Adrenal gland (tissue), 19 donors: ENCODE measurements at places on chromosomes 5 and 9. TPM values are rescaled to one million over a fixed set of nuclear protein-coding genes. Genes with fewer than 3 reads are reported as not detected.
A peak's percentile ranks its signal among the peaks of the same experiment; 100 is the strongest.

DNA sequence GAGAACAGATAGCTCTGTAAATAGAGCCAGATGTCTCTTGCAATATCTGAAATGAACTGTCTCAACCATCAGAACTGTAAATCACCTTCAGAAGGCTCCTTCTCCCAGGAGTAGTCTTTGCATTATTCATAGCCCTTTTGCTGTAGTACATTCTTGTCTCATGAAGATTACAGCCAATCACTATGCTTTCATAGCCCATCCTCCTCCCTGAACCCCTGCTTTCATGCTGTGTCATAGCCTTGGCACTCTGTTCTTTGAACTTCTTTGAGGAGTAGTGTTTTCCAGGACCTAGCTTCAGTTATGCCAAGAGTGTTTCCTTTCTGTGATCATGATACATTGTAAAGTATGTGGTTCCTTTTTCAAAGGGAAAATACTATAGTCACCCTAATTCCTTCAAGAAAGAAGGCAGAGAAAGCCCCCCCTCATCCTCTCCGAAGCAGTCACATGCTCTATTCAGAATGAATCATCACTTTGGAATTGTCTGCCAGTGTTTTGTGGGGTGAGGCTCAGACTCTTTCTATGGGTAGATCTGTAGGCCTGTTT, 61.1 kb downstream of the GRIA1 start:
- peak; percentile 46 for DNase-seq
- H3K27me3 ChIP-seq: no peaks in the 10 kb centered on the region
- H3K4me1 ChIP-seq: peaks cover 16% of the 10 kb centered on the region
- H3K36me3 ChIP-seq: no peaks in the 10 kb centered on the region
- no peak overlapping the region for H3K4me3 ChIP-seq

DNA sequence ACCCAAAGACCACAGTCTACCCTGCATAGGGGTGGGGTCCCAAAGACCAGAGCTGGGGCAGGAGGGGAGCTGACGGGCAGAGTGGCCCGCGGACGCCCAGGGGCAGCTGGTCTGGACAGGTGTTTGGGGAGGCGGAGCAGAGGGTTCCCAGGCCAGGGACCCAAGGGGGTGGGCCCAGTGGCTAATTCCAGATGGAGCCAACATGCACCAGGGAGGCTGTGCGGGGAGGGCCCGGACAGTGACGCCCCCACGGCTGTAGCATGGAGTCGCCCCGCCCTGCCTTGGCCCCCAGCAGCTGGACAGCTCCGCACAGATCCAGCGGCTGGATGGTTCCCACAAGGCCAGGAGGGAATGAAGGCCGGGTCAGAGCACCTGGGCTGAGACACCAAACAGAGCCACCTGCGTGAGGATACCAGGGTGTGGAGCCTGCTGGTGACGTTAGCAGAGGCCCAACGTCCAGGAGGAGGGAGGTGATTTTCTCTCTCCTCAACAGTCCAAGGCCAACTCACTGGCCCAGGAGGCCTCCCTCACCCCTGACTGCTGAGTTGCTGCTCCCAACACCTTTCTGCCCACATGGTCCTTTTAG, 55.3 kb upstream of the EGFL7 start:
- no peak overlapping the region for H3K4me3 ChIP-seq
- H3K4me1 ChIP-seq: no peaks in the 10 kb centered on the region
- no peaks in the 10 kb centered on the region for H3K36me3 ChIP-seq

DNA sequence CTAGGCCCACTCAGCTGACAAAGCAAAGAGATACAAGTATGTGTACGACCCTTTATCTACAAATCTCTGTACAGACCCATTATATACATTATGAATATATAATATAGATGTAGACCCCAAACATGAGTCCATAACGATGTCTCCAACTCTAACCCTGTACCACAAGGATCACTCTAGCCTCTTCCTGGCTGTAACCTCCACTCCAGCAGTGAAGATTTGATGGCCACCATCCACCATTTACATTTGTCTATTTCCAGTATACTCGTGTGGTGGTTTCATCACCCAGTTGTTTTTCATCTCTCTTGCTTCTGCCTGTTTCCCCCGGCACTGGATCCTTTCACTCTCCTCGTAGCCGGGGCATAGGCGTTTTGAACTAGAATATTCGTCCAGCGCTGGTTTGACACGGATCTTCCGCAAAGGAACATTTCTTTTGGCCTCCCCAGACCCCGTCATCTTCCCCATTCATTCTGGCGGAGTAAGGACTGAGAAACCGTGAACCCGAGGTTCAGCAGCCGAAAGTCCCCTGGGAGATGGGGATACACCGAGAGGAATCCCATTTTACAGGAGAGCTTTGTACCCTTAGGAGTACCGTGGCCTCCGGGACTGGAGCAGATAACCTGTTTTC, 828 bp upstream of the TRIO start:
- H3K4me3 ChIP-seq: peak overlapping the region; percentile 71
- H3K4me1 ChIP-seq: peaks cover 30% of the 10 kb centered on the region
- H3K27me3 ChIP-seq: no peaks in the 10 kb centered on the region
- H3K36me3 ChIP-seq: no peaks in the 10 kb centered on the region
- peak overlapping the region; percentile 75 for H3K27ac ChIP-seq

Gene OGN
- 3.0 TPM for total RNA-seq

Gene DBH
- 234 TPM for total RNA-seq

GRCh38 chr9:36276781-36277181, 18.5 kb upstream of the GNE start:
- H3K4me3 ChIP-seq: no peak overlapping the region
- no peaks in the 10 kb centered on the region for H3K27me3 ChIP-seq
- no peaks in the 10 kb centered on the region for H3K4me1 ChIP-seq
- no peak for DNase-seq

Gene SMIM3
- 29.5 TPM for total RNA-seq

- DNase-seq: no peak
- H3K27ac ChIP-seq: no peak overlapping the region
- no peaks in the 10 kb centered on the region for H3K4me1 ChIP-seq
- H3K27me3 ChIP-seq: no peaks in the 10 kb centered on the region
Observed at GRCh38 chr9:134314950-134315715, 11.1 kb upstream of the RXRA start.

DNA sequence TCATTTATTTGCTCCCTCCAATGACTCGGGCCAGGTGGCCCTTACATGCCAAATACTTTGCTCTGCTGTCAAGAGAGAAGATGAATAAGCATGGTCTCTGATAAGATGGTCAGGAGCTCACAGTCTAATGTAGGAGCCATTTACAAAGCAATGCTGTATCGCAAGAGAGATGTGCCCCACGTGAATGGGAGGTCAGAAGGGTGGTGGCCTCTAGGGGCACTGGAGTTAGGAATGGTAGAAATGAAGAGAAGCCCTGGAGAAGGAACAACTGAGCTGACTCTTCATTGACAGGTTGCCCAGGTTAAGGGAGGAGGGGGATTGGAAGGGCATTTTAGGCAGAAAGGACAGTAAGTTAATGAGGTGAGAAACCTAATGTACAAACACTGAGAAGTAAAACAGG, 286.5 kb downstream of the KCTD16 start:
- no peak overlapping the region for H3K27ac ChIP-seq
- no peak overlapping the region for H3K4me3 ChIP-seq
- H3K36me3 ChIP-seq: no peaks in the 10 kb centered on the region
- no peak for DNase-seq
- no peaks in the 10 kb centered on the region for H3K4me1 ChIP-seq

GRCh38 chr5:73314395-73315257, 134.0 kb downstream of the FOXD1 start:
- no peak overlapping the region for H3K27ac ChIP-seq
- H3K4me3 ChIP-seq: no peak overlapping the region
- peaks cover 17% of the 10 kb centered on the region for H3K27me3 ChIP-seq
- peaks cover 8% of the 10 kb centered on the region for H3K4me1 ChIP-seq
- DNase-seq: no peak

DNA sequence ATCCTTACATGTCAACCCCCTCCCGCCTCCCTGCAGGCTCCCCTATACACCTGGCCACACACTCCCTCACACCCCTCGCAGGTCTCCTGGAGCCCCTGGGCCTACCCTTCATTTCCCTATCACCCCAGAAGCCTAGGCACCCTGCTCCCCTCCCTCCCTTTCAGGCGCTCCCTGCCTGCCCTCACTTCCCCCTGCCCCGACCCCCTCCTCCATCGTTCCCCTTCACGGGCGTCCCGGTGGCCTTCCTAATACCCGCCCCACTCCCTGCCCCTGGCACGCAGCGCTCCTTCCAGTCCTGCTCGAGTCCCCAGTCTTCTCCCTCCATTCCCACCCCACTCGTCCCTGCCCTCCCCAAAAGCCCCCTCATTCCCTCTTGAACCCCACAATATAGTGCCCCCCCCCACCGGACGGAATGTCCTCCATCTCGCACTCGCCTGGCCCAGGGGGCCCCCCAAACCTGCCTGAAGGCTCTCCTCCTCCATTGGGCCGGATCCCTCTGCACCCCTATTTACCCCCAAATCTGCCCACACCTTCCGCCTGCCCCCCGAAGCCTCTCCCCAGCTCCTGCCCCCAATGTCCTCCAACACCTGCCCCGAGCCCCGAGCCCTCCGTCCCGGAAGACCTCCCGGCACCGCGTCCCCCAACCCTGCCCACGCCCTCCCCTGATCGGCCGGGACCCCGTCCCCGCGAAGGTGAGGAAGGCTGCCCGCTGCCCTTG, 746 bp downstream of the STRBP start:
- no peak overlapping the region for H3K27ac ChIP-seq
- DNase-seq: peak; percentile 19
- no peaks in the 10 kb centered on the region for H3K27me3 ChIP-seq
- H3K36me3 ChIP-seq: no peaks in the 10 kb centered on the region

GRCh38 chr5:98621821-98622220, 151.6 kb upstream of the RGMB start:
- no peak overlapping the region for H3K4me3 ChIP-seq
- no peaks in the 10 kb centered on the region for H3K27me3 ChIP-seq
- H3K27ac ChIP-seq: no peak overlapping the region
- no peak for DNase-seq

GRCh38 chr5:159458217-159458711, 128.0 kb upstream of the IL12B start:
- no peaks in the 10 kb centered on the region for H3K4me1 ChIP-seq
- H3K36me3 ChIP-seq: no peaks in the 10 kb centered on the region
- no peak overlapping the region for H3K4me3 ChIP-seq
- DNase-seq: no peak
- H3K27ac ChIP-seq: no peak overlapping the region
- H3K27me3 ChIP-seq: no peaks in the 10 kb centered on the region

DNA sequence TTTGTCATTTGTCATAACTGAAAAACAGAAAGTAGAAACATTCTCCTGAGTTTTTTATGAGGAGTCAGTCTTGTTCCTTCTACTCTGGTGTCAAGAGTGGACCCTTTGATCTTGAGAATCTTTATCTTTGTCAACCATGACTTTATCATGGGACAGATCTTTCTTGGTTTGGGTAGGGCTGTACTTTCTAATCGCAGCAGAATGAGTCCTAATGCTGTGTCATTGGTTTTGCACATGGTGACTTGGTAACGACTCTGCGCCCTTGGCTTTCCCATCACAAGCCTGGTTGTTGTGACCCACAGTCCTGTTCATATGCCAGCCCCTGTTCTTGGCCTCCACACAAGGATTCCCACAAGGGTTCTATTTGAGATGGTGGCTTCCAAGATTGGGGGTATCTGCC, 45.6 kb downstream of the AOPEP start:
- no peaks in the 10 kb centered on the region for H3K27me3 ChIP-seq
- H3K4me3 ChIP-seq: no peak overlapping the region
- no peak overlapping the region for H3K27ac ChIP-seq
- no peaks in the 10 kb centered on the region for H3K4me1 ChIP-seq
- no peak for DNase-seq
- no peaks in the 10 kb centered on the region for H3K36me3 ChIP-seq

DNA sequence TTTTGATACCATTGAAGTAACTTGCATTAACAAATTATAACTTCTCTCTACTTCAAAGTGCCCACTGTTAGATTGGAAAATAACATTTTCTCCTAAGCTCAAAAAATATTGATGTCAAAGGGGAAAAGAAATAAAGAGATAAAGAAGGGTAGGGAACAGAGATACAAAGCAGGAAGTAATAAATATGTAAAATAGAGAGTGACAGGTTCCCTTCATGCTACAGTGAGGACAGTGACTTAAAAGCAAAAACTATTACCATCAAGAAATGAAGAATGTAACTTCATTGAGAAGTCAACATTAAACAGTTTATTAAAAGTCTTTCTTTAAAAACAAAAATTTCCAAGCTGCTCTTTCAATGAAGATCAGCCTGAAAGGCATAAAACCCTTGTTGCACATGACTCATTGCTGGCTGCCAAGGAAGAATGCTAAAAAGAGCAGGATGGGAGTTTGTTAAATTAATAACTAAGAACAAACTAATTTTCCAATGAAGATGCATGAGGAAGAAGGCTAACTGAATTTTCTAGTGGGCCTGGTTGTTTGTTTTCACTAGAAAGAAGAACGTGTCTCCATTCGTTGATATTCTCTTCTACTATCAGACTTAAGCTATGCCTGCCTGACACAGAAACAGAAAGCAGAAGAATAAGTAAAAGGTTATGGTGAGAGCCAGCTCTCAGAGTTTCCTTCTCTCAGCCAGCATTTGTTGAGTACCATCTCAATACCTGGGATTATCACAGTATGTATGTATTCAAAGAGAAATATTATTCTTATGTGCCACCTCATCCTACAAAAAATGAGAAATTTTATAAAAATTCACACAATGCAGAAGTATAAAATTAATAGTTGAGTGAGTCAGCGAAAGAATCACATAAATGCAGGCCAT, 197.8 kb upstream of the NREP start:
- H3K4me1 ChIP-seq: no peaks in the 10 kb centered on the region
- no peak for DNase-seq
- no peak overlapping the region for H3K4me3 ChIP-seq
- H3K36me3 ChIP-seq: no peaks in the 10 kb centered on the region
- H3K27me3 ChIP-seq: no peaks in the 10 kb centered on the region
- H3K27ac ChIP-seq: no peak overlapping the region

Gene ACOT12
- not detected for total RNA-seq

GRCh38 chr5:67974054-67974453, 241.5 kb upstream of the PIK3R1 start:
- no peaks in the 10 kb centered on the region for H3K36me3 ChIP-seq
- H3K4me1 ChIP-seq: peaks cover 31% of the 10 kb centered on the region
- DNase-seq: no peak

Gene GOLGA1
- 15.1 TPM for total RNA-seq

Gene KCNT1
- total RNA-seq: not detected

GRCh38 chr9:73168298-73168934, 16.8 kb downstream of the ANXA1 start:
- no peak overlapping the region for H3K27ac ChIP-seq
- no peaks in the 10 kb centered on the region for H3K36me3 ChIP-seq
- no peak overlapping the region for H3K4me3 ChIP-seq
- no peak for DNase-seq

DNA sequence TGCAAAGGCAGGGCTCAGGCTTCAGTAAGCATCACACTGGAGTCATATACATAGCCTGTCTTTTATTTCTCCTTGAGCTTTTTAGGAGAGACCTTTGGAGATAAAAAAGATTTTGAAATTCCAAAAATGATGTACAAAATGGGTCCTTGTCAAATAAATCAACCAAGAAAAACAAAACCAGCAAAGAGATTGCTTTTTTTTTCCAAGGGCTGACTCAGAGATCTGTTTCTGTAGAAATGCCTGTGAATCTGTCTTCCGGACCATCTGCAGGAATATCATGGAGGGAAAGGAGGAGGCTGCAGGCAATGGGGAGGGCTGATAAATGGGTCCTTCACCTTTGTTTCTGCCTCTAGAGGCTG, 77.4 kb downstream of the SLIT3 start:
- H3K4me1 ChIP-seq: no peaks in the 10 kb centered on the region
- peak overlapping the region; percentile 71 for H3K27ac ChIP-seq
- no peaks in the 10 kb centered on the region for H3K36me3 ChIP-seq
- H3K27me3 ChIP-seq: no peaks in the 10 kb centered on the region
- H3K4me3 ChIP-seq: no peak overlapping the region
- no peak for DNase-seq
